ENCODE measurements at places on chromosomes 7 and 10.

DNA sequence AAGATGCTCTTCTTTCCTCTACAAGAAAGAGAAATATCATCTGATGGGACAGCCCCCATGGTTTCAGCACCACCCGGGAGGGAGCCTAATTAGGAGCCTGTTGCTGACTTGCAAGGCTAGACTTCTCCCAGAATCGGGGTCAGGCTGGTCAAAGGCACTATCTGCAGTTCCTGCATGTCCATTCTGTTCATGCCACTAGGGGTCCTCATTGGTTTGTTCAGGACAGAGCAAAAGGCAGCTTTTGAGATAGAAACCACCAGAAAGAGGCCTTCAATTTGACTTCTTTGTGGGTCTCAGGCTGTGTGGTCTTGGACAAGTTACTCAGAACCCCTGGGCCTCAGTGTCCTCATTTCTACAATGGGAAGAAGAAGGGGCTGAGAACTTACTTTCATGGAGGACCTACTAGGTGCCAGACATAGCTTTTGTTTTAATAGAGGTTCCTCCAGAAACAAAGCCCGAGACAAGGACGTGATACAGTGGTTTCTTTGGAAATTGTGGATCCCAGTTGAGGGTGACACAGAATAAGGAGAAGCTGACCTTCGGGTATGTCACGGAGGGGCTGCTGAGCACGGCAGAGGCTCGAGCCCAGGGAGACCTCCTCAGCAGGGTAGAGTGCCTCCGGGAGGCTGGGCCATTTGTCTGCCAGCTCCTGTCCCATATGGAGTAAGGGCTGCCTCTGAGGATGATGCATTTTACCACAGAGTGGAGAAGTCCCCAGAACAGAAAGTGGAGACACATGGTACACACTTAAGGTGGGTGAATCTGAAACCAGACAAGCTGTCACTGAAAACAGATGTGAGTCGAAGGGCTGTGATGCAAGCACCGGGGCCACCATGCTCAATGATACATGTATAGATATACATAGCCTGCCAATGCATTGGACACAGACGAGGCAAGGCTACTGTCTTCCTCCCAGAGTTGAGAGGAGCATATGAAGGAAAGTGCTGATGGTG is 33.1 kb upstream of the NEUROD6 start:
- DNase-seq: peak; percentile 30

DNA sequence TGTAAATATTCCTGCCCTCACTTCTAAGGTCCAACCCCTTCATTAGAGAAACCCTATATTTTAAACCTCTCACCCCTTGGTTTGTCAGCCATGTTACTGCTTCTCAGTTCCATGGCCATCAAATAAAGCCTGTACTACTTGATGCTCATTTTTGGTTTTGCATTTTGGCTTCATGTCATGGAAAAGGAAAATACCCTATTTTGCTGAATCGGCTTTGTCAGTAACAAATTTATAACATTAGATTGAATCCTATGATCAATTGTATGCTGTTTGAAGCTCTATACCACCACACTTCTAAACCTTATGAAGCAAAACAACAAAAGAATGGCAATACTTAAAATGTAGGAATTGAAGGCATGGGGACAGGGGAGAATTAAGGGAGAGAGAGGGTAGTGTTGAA is 333.1 kb downstream of the ETV1 start:
- no peak for DNase-seq

GRCh38 chr10:28913436-28914237 is 236.3 kb downstream of the BAMBI start:
- DNase-seq: no peak

DNA sequence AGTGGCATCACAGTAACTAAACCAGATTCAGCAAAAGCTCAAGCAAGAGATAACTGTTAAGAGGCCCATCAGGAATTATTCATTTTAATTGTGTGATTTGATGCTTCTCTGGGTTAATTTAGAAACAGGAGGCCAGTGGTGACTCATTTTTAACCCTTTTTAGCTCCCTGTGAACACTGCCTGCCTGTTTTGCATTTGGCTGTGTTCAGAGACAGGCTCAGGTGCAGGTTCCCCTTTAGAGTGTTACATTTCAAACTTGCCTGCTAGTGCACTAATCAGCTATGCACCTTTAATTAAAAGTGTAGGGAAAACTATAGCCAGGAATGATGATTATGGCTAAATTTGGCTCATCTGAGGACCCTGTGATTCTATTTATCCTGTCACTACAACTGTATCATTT is 6.5 kb downstream of the STAMBPL1 start:
- DNase-seq: no peak

- peak; percentile 97 for DNase-seq
Measured at GRCh38 chr10:90162271-90162853, 461.0 kb downstream of the KIF20B start.
